ENCODE measurements at places on chromosomes 3 and 15. TPM values are rescaled to one million over a fixed set of nuclear protein-coding genes. Genes with fewer than 3 reads are reported as not detected.

The ARL6 gene
- total RNA-seq, result 9.1 TPM

The ISLR2 gene
- 1.1 TPM for total RNA-seq

The PP2D1 gene
- not detected for total RNA-seq

The CLDN11 gene
- 2.1 TPM for total RNA-seq

The IL17RE gene
- 64.8 TPM for total RNA-seq

The SLC22A14 gene
- not detected for total RNA-seq

The FGF7 gene
- total RNA-seq, result 24.1 TPM

The DGKG gene
- 4.0 TPM for total RNA-seq

The MORC1 gene
- not detected for total RNA-seq

GRCh38 chr15:38554354-38554753 lies 10.3 kb downstream of the RASGRP1 start:
- H3K27me3 ChIP-seq, result no peaks in the 10 kb centered on the region
- DNase-seq, result no peak
- H3K36me3 ChIP-seq, result no peaks in the 10 kb centered on the region
- H3K4me3 ChIP-seq, result no peak overlapping the region
- no peak overlapping the region for H3K27ac ChIP-seq

- no peaks in the 10 kb centered on the region for H3K4me1 ChIP-seq
- H3K4me3 ChIP-seq, result no peak overlapping the region
- no peaks in the 10 kb centered on the region for H3K36me3 ChIP-seq
- no peak overlapping the region for H3K27ac ChIP-seq
- H3K27me3 ChIP-seq, result no peaks in the 10 kb centered on the region
These were observed 324.6 kb downstream of the MCTP2 start for GRCh38 chr15:94555841-94556519.

DNA sequence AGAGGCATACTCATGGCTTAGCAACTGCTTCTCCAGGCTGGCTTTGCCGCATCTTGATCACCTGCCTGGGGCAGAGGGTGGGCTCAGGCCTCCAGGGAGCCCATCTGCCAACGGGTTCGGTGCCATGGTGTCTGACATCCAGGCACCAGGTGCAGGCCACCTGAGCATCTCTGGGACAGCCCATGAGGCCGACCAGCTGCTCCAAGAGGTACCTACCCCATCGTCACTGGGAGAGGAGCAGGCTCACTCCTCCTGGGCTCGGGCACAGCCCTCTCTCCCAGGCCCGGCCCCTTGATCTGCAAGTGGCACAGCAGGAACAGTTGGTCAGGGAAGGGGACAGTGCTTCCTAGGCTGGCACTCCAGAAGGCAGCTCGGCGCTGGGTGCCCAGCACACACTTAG lies 21.9 kb downstream of the TPRA1 start:
- peaks cover 35% of the 10 kb centered on the region for H3K36me3 ChIP-seq
- H3K4me3 ChIP-seq, result no peak overlapping the region
- H3K27ac ChIP-seq, result no peak overlapping the region
- DNase-seq, result no peak
- H3K27me3 ChIP-seq, result no peaks in the 10 kb centered on the region
- H3K4me1 ChIP-seq, result peaks cover 6% of the 10 kb centered on the region

DNA sequence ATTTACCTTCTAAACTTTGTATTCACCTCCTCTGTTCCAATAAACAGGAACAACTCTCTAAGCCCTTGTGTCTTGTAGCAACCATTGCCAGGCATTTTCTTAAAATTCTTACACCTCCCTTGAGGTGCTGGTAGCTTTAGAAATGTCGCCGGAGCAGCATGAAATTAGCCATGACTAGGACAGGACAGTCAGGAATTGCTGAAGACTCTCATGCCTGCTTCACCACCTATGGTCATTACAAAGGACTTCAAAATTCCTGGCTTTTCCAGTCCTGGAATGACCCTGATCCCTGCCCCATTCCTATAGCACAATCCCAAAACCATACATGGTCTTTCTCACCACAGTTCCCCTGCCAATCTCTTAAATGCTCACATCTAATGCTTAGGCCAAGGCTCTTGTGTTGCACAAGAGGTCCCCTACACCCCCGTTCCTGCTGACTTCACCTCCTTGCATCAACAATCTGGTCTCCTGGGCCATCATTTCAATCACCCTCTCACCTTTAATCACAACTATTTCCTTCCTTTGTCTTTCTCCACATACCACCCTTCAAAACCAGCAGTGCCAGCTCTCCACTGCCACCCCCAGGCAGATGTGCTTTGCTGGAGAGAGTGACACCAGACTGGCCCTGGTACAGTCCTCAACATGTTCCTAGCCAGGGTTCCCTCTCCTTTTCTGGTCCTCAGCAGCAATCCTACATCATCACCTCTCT lies 113.2 kb upstream of the TJP1 start:
- H3K27me3 ChIP-seq, result no peaks in the 10 kb centered on the region
- no peak overlapping the region for H3K4me3 ChIP-seq
- no peaks in the 10 kb centered on the region for H3K4me1 ChIP-seq

GRCh38 chr3:189513281-189514117 lies 117.7 kb upstream of the TP63 start:
- H3K27me3 ChIP-seq, result no peaks in the 10 kb centered on the region

GRCh38 chr3:156648086-156648485 lies 26.3 kb upstream of the TIPARP start:
- no peaks in the 10 kb centered on the region for H3K27me3 ChIP-seq
- no peaks in the 10 kb centered on the region for H3K36me3 ChIP-seq
- H3K4me3 ChIP-seq, result no peak overlapping the region
- DNase-seq, result no peak
- no peak overlapping the region for H3K27ac ChIP-seq
- peaks cover 11% of the 10 kb centered on the region for H3K4me1 ChIP-seq

- peaks cover 7% of the 10 kb centered on the region for H3K4me1 ChIP-seq
- H3K36me3 ChIP-seq, result no peaks in the 10 kb centered on the region
- no peaks in the 10 kb centered on the region for H3K27me3 ChIP-seq
- no peak overlapping the region for H3K4me3 ChIP-seq
These were observed 38.6 kb upstream of the RAB6B start for GRCh38 chr3:133934073-133934970.

- H3K4me3 ChIP-seq, result no peak overlapping the region
- no peaks in the 10 kb centered on the region for H3K27me3 ChIP-seq
- peaks cover 13% of the 10 kb centered on the region for H3K4me1 ChIP-seq
- no peak for DNase-seq
These were observed 35.5 kb downstream of the CRTAP start for GRCh38 chr3:33149342-33149741.

GRCh38 chr15:80997692-80998091 lies 3.0 kb upstream of the TLNRD1 start:
- H3K4me3 ChIP-seq, result no peak overlapping the region
- H3K4me1 ChIP-seq, result peaks cover 22% of the 10 kb centered on the region
- no peaks in the 10 kb centered on the region for H3K27me3 ChIP-seq
- H3K36me3 ChIP-seq, result peaks cover 2% of the 10 kb centered on the region
- no peak overlapping the region for H3K27ac ChIP-seq

- H3K27me3 ChIP-seq, result no peaks in the 10 kb centered on the region
- no peak overlapping the region for H3K4me3 ChIP-seq
- H3K4me1 ChIP-seq, result no peaks in the 10 kb centered on the region
- peaks cover 5% of the 10 kb centered on the region for H3K36me3 ChIP-seq
These were observed 185.9 kb downstream of the SUCLG2 start for GRCh38 chr3:67468511-67468910.

- H3K4me1 ChIP-seq, result no peaks in the 10 kb centered on the region
- no peak for DNase-seq
- H3K27me3 ChIP-seq, result peaks cover 11% of the 10 kb centered on the region
- no peaks in the 10 kb centered on the region for H3K36me3 ChIP-seq
These were observed 116.6 kb upstream of the IQSEC1 start for GRCh38 chr3:13189639-13190377.

DNA sequence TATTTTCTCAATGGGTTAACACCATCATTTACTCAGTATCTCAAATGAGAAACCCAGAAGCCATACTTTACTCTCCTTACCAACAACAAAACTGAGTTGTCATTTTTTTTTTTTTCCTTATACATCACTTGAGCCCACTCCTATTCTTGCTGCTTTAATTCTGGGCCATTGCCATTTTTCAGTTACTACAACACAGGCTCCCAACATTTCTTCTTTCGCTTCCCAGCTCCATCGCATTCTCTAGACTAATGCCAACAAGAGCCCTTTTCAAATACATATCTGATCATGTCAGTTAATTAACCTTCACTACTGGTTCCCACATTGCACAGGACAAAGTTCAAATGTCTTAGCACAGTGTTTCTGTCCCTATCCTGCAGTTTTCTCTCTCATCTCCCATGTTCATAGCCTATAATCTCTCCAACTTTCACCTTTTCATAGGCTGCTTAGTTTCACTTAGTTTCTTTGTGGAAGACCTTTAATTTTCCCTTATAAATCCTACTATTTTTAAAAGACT lies 22.5 kb upstream of the ANXA2 start:
- DNase-seq, result no peak
- no peaks in the 10 kb centered on the region for H3K27me3 ChIP-seq
- peaks cover 29% of the 10 kb centered on the region for H3K4me1 ChIP-seq
- no peak overlapping the region for H3K27ac ChIP-seq
- no peaks in the 10 kb centered on the region for H3K36me3 ChIP-seq

DNA sequence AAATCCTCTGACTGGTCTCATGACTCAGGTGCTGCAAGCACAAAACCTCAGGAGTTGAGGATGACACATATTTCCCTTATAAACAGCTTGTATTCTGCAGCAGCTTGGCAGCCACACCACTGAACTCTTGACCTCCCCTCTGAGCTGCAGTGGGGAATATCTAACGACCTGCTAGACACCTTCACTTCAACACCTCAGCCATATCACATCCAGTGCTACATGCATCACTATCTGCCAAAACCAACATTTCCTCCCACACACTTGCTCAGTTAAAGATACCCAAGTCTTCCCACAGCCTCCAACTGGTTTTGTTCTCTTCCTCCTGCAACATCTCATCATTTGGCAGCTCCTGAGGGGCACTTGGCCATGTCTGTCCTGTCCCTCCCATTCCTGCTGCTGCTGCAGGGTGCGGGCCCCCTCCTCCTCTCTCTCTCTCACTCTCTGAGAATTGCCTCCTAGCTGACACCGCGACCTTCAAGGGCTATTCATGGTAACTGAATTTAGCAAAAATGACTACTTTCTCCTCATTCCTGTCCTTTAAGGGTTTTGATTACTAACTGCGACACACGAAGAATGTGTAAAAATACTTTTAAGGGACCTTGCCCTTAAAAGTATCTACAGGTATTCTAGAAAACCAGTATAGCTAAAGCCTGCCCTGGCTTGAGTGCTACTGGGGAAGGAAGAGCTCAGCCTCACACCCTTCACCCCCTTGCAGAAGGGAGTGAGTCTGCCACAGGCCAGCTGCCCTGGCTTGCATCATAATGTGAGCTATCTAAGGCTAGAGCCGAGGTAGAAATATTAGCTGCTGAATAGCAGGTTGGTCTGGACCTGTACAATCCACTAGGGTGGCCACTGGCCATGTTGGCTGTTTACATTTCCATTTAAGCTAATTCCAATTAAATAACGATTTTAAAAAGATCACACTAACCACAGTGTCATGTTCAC lies 5.0 kb upstream of the CCR9 start:
- no peak for DNase-seq
- no peaks in the 10 kb centered on the region for H3K36me3 ChIP-seq
- H3K27ac ChIP-seq, result no peak overlapping the region
- H3K27me3 ChIP-seq, result no peaks in the 10 kb centered on the region
- no peaks in the 10 kb centered on the region for H3K4me1 ChIP-seq

GRCh38 chr15:77612958-77613601 lies 19.6 kb downstream of the LINGO1 start:
- H3K4me1 ChIP-seq, result peaks cover 3% of the 10 kb centered on the region
- no peak for DNase-seq
- H3K27me3 ChIP-seq, result peaks cover 3% of the 10 kb centered on the region
- no peaks in the 10 kb centered on the region for H3K36me3 ChIP-seq

- H3K27ac ChIP-seq, result peak overlapping the region; percentile 62
- DNase-seq, result no peak
- H3K27me3 ChIP-seq, result no peaks in the 10 kb centered on the region
These were observed 29.5 kb downstream of the BOC start for GRCh38 chr3:113240841-113241240.

DNA sequence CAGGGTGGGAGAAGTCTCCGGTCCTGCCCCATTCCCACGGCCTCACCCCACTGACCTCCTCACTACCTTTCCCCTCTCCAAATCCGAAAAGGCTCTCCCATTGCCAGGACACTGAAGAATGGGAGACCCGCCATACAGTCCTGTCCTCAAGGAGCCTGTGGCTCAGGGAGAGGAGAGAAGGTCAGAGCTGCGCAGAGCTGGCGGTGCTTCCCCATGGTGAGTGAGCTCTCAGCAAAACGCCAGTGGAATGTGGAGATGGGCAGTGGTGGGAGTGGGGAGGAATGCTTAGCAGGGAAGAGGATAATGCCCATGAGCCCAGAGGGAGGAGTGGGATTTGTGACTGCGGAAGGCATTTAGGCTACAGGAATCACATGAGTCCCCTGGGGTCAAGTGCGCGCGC lies 20.1 kb downstream of the FAM43A start:
- no peak for DNase-seq
- no peaks in the 10 kb centered on the region for H3K36me3 ChIP-seq
- H3K4me3 ChIP-seq, result no peak overlapping the region
- no peaks in the 10 kb centered on the region for H3K27me3 ChIP-seq
- H3K4me1 ChIP-seq, result no peaks in the 10 kb centered on the region

- no peak overlapping the region for H3K27ac ChIP-seq
- peaks cover 3% of the 10 kb centered on the region for H3K27me3 ChIP-seq
These were observed 120.2 kb downstream of the MEGF11 start for GRCh38 chr15:66133247-66133885.

- no peaks in the 10 kb centered on the region for H3K4me1 ChIP-seq
- no peaks in the 10 kb centered on the region for H3K27me3 ChIP-seq
- no peaks in the 10 kb centered on the region for H3K36me3 ChIP-seq
- H3K27ac ChIP-seq, result no peak overlapping the region
These were observed 53.1 kb upstream of the GK5 start for GRCh38 chr3:142278451-142278850.

DNA sequence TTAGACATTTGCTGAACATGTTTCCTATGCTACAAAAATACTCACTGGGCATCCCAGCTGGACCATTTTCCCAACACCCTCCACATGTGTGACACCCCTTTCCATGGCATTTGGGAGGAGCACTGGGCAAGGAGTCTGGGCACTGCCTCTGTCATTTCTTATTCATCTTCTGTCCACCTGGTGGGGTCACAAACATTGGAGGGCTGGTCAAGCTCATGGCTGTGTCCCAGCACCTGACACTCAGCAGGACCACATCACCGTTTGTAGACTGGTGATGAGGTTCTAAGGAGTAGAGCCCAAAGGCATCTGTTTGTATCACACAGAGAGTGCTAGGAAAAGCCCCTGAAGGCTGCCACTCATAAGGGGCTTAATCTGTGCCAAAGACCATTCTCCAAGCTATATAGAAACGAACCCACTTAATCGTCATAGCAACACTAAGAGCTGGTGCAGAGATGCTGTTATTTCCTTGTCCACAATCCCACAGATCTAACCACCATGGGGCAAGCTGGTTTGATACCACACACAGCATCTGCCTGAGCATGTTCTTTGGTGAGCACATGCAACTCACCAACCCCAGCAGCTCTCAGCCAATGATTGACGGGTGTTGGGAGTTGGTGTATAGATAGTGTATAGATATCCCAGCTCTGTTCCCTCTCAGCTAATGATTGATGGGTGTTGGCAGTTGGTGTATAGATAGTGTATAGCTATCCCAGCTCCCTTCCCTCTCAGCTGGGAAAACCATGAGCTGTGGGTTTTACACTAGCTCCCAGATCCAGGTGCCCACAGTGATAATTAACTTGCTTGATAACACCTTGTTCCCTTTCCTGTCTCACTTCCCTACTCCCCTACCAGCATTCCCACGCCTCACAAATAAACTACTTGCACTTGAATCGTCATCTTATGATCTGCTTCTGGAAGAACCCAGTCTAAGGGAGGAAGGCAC lies 42.7 kb upstream of the ATP2B2 start:
- peak; percentile 59 for DNase-seq
- no peak overlapping the region for H3K27ac ChIP-seq
- no peak overlapping the region for H3K4me3 ChIP-seq
- peaks cover 3% of the 10 kb centered on the region for H3K27me3 ChIP-seq
- H3K4me1 ChIP-seq, result peaks cover 18% of the 10 kb centered on the region
